NCI-H2029 (cell line): ENCODE measurements at places on chromosomes 2 and 18.

GRCh38 chr2:183998041-183998796 is 600.1 kb upstream of the ZNF804A start:
- DNase-seq: no peak

DNA sequence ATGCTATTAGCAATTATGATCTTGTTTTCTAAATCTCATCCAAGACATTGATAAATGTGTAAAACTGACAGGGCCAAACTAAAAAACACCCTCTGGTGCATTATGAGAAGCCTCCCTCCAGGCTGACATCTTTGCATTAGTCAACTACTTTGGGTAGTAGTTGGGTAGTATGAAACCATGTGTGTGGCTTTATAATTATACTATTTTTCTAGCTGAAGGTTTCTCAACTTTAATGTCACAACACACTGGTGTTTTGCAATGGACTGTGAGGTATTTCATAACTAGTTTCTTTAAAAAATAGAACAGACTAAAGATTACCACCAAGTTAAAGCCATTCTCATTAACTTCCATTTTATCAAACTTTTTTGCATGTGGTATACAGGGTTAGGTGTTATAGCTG is 73.1 kb upstream of the RBMS1 start:
- no peak for DNase-seq

DNA sequence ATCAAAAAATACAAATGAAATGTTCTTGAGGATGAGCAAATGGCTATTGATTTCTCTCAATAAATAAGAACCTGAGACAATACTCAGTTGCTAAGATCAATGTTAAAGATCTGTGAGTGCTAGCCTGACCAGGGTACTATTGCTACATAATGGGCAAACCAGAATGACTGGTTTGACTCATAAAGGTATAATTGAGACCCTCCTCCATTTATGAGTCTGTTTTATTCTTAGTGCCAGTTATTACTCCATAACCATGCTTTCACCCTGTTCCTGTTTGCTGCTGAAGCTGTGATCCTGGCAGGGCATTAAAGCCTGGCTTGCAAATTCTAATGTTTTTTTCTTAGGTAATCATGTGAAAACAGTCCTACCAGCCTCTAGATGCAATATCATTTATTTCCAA is 56.6 kb upstream of the PPM1B start:
- DNase-seq: no peak

DNA sequence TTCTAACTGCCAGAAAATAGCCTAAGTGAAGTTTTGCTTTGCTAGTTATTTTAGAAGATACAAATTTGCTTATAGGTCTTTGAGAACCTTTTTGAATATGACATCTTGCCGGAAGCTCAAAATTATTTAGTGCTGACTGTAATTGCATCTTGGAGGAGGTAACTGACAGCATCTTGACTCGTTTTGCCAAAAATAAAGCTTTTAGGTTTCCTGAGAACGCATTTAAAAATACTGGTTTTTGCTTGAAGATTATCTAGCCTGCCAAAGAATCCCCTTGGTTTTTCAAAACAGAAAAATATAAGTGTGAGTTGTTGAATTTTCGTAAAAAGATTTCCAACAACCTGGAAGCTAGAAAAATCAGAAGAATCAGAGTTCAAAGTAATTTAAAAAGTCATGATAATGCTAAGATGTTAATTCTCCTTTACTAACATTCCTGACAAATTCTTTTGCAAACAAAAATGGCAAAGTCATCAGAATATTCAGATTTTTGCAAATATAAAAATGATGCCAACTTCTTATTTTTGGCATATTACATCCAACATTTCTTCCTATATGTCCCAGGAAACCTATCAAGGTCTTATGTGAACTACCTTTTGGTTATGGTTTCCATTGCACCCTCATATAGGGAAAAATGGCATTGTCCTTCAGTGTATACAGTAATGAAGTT is 178.0 kb upstream of the SLC8A1 start:
- DNase-seq: no peak

GRCh38 chr2:241885291-241885945 is 15.9 kb downstream of the RTP5 start:
- no peak for DNase-seq

DNA sequence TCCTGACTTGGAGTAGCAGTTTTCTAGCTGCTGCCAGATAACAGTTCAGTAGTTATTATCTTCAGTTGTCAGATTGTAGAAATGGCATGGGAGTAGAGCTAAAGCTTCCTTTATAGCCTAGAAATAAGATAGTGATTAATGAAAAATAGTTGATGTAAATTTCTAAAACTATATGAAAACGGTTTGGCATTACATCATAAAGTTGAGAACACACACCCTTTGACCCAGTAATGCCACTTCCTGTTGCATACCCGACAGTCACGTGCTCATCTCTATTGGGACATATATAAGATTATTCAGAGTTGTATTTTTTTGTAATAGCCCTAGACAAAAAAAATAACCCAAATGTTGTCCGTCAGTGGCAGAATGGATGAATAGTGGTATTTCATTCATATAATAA is 39.4 kb upstream of the ASB1 start:
- no peak for DNase-seq

DNA sequence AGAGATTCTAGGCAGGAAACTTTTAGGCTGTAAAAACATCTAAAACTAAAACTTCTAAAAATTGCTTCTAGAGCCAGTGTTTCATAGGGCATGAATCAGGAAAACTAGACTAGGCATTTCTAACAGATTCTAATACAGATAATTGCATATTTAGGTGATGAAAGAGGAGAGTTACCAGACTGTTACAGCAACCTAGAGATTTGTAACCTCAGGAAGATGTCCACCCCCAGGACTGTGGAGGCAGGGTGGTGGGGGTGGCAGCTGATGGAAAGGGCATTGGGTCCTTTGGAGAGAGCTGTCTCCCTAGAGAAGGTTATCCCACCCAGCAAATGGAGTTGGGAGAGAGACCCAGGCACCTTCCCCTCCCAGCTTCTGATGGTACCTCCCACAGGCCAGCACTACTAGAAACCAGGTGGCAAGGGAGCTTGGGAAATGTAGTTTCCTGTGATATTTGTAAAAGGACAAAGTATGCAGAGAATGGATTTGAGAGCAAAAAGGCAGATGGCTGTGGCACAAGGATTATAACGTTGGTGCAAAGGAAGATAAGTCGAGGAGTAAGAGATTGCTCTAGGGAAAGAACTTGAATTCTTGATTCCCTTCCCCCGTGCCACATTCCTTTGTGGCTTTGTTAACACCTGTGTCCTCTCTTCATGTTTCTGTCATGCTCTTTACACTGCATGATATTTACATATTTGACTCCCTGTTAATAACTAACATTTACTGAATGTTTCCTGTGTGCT is 75.6 kb upstream of the MGAT5 start:
- no peak for DNase-seq

GRCh38 chr2:240348522-240348921 is 86.9 kb upstream of the GPC1 start:
- DNase-seq: peak; percentile 59

GRCh38 chr2:230475143-230475542 is 59.1 kb downstream of the SP100 start:
- DNase-seq: no peak

DNA sequence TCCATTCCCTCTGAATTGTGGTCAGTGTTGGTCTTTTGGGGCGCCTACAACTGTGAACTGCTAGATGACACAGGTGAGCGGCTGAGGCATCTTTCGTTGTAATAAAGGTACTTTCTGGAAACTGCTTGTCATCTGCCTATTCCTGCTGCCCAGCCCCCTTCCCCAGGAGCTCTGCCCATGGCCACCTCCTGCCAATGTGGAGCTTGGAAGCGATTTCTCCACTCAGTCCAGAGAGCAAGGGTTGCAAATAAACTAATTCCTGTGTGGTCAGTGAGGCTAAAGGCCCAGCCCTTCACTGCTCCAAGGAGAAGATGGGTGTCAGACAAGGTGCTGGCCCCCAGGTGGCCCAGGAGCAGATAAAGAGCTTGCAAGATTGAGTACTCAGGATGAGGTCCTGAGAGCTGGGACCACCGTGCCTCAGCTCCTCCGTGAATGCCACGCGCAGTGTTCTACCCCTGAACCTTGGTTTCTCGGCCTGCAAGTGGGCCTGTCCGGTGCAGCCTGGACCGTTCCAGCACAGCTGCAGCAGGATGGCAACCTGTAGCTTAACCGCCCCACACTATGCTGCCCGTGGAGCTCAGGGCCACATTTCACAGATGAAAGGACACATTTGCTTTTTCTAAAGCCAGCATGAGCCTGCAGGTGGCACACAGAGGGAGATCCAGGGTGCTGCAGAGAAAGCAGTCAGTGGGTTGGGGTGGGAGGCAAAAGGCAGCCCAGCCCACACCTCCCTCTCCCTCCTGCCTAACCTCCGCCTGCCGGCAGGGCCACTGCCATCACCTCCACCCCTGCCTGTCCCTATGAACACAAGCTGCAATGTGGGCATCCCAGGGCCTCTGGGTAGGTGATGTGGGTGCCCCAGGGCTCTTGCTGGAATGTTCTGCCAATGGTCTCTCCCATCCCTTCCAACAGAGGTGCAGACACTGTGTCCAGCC is 78.7 kb upstream of the OTOF start:
- no peak for DNase-seq

- no peak for DNase-seq
Observed at GRCh38 chr2:172819943-172820342, 84.3 kb downstream of the RAPGEF4 start.

DNA sequence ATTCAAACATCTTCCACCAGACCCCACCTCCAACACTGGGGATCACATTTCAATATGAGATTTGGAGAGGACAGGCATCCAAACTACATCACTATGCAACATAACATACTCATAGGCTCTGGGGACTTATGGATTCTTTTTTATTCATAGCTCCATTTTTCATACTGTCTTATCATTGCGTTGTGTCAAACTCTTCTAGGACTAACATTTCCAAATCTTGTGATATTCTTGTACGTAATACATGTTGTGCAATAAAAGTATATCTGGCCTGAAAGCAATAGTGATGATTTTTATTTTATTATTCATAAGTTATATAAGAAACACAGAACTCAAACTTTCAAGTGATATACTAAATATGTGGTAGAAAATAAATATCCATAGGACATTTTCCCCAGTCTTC is 60.6 kb upstream of the ACTR3 start:
- DNase-seq: no peak

GRCh38 chr18:74499633-74500032 is 3.5 kb downstream of the CNDP2 start:
- DNase-seq: no peak

DNA sequence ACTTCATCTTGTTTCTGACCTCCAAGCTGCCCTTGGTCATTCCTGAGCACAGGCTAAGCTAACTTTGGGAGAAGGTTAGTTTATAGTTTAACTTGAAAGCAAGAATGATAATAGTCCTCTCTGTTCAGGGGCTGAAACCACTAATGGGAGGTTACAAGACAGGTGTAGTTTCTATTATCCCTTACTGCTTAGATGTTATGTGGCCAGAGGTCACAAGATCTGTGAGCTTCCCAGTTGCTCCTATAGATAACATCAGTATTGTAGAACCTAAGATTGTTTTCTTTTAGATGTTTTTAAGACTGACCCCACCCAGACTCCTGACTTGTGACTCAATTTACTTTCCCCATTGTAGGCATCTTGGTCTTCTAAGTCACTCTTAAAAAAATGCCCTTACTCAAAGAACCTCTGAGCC is 94.8 kb upstream of the LPIN2 start:
- no peak for DNase-seq

DNA sequence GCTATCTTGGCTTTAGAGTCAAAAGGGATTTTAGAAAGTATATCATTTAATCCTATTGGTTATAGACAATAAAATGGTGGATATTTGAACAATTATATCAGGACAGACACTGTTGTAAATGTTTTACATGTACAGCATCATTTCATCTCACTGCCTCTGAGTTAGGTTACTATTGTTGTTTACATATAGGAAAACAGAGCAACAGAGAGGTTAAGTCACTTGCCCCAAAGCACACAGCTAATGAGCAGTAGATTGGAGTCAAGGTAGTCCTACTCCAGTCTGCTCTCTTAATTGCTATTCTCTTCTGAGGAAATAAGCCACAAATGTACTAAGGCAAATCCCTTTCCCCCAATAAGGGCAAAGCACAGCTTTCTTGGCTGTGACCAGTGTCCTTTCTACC is 142.9 kb downstream of the MTX2 start:
- DNase-seq: no peak

DNA sequence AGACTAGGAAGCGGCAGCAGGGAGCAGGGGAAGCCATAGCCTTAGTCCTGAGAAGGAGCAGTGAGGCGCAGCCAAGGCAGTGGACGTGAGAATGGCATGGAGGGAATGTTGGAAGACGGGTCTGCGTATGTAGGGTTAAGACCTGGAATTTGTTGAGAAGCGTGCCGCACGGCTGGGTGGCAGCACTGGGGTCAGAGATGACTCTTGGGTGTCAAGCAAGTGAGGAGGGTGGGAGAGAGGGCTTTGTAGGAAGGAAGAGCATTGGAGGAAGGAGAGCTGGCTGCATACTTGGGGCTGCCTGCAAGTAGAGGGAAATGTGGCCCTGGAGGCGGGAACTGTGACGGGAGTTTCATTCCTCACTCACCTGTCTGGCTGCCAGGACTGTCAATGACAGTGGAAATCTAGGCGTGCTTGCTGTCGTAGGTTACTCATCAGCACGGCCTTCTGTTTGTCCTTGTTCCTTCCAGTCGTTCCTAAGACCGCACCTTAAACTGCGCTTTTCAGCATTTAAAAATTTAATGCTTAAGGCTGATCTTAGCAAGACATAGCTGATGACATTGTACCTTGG is 108.0 kb downstream of the ITGB1BP1 start:
- no peak for DNase-seq

DNA sequence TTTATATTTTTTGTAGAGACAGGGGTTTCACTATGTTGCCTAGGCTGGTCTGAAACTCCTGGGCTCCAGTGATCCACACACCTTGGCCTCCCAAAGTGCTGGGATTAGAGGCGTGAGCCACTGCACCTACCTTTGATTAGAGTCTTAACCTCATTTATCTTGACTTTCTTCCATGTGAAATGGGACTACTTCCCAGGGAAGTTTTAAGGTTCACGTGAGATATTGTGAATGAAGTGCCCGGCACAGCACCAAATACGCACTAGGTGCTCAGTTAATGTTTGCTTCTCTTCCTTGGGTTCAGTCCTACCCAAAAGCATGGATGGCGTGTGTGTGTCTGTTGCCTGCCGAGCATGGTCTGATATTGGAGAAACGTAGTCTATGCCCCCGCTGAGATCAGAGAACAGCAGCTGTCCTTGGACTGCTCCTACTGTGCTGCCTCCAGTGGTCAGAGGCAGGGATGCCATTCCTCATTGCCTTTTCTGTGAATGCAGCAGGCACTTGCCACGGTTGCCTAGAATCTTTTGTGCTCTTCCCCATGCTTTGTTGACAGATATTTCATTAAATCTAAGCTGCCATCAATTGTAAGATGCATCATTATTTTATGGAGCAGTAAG is 12.3 kb upstream of the TFCP2L1 start:
- peak; percentile 12 for DNase-seq

DNA sequence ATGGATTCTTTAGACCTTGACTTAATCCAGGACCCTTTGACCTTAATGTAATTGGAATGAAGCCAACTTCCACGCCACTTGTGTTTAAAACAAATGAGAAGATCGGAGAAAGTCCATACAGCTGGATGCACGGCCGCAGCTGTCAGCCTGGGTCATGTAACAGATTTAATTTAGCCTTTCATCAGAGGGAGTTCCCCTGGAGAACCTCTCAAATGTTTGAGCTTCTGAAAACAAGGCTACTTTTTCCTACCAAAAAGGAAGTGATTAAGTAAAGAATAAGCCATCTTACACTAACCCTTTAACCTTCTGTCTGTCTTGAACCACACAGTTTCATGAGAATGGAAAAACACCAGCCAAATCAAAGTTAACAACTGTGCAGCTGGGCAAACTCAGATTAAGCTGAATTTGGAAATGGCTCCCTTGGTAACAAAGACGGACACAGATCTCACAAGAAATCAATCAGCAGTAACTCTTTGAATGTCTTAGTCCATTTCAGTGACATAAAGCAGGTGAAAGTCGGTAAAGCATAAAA is 103.6 kb downstream of the DOCK10 start:
- no peak for DNase-seq
